Vein endothelial cell (primary cell): ENCODE measurements at places on chromosomes 5 and 9. TPM values are rescaled to one million over a fixed set of nuclear protein-coding genes. Genes with fewer than 3 reads are reported as not detected.

The FUT7 gene
- not detected in 2 replicates for total RNA-seq

The CD74 gene
- total RNA-seq: 0.98 and 1.7 TPM in 2 replicates

The ZDHHC21 gene
- 19.9 and 32.1 TPM in 2 replicates for total RNA-seq

The SPINK1 gene
- not detected in 2 replicates for total RNA-seq

The TSSK1B gene
- total RNA-seq: under 0.01 and 0.10 TPM in 2 replicates

The TMEM171 gene
- 3.6 and 8.9 TPM in 2 replicates for total RNA-seq

The CA9 gene
- total RNA-seq: 0.10 TPM in 1 of 2 replicates, not detected in the other

The FOXD4 gene
- under 0.01 and 0.19 TPM in 2 replicates for total RNA-seq

The C5orf63 gene
- 3.6 and 4.0 TPM in 2 replicates for total RNA-seq

The PFN3 gene
- not detected in 2 replicates for total RNA-seq

The F2RL2 gene
- 0.76 and 1.3 TPM in 2 replicates for total RNA-seq
